ENCODE measurements at places on chromosomes 6 and 20.

DNA sequence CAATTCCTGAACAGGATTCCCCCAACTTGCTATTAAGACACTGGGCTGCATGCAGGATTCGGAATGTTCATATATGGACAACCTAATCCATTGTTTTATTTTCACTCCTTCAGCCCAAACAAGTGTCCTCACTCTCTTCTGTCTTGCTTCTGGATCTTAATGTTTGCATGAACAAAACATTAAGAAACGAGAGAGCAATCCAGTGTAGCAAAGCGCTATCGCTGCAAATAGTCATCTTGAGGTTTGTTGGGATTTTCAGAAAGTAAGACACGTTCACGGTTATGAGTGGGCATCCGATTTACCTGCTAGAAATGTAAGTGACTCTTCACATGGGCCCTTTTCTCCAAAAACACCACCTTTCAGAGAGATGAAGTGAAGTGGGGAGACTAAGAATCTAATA lies 156.4 kb downstream of the MBOAT1 start:
- DNase-seq, result no peak

DNA sequence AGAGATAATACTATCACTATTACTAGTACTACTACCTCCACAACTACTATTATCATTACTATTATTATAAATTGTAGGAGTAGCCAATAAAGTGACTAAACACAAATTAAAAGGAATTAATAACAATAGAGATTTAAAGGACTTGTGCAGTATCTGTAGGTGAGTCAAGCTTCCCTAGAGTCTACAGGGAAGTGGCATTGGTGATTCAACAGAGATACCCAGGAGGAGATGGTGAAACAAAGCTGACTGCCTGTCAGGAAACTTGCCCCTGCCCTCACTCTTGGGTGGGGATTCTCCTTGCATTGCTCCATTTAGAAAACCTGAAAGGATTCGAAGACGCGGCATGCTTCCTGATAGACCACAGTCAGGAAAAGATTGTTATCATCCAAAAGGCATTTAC lies 23.3 kb upstream of the BCLAF1 start:
- DNase-seq, result no peak

DNA sequence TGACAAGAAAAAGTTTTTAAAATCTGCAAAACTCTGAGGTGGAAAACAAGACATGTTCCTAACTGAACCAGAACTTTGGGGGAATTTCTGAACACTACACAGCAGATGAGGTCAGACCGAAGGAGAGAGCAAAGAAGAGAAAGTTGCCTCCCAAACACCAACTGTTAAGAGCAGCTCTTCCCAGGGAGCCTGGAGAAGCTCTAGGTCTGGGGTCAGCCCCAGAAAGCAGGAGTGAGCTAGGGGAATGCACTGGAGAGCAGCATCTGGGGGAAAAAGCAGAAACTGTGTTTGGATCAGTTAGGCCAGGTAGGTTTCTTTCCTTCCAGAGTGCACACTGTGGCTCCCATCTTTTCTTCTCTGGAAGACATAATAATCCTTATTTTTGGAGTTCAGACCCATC lies 41.3 kb downstream of the FKBP5 start:
- no peak for DNase-seq

- DNase-seq, result no peak
Measured at GRCh38 chr20:53842301-53843099, 227.9 kb downstream of the BCAS1 start.

GRCh38 chr20:3661060-3661813 lies 2.0 kb downstream of the GFRA4 start:
- no peak for DNase-seq

DNA sequence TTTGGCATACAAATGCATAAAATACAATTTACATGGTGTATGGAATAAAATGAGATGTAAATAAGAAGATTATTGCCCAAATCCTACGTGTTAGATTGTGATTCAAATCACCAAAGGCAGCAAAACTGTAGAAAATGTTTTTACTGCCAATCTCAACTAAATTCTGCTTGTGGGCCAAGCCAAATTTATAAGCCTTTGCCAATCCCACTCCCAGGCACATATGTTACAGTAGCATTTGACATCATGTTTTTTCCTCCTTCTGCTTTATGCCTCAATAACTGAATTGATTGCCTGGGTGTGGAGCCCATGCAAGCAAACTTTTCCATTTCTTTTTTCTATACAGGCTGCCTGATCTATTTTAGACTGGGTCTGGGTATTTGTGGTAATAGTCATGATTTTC lies 36.3 kb upstream of the LRRC1 start:
- DNase-seq, result no peak

GRCh38 chr20:54611708-54612412 lies 136.5 kb downstream of the DOK5 start:
- no peak for DNase-seq

DNA sequence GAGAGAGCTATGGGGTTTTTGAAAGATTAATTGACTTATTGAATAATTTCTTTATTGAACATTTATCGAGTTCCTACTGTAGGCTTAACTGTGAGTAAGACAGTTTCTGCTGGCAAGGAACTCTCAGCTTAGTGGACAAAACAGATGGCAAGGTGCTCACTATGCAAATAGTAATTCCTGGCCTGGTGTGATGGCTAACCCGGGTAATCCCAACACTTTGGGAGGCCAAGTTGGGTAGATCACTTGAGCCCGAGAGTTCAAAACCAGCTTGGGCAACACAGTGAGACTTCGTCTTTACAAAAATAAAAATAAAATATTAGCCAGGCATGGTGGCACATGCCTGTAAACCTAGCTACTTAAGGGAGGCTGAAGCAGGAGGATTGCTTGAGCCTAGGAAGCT lies 13.5 kb upstream of the TGM2 start:
- no peak for DNase-seq

GRCh38 chr20:62694868-62695267 lies 13.8 kb upstream of the NTSR1 start:
- no peak for DNase-seq

DNA sequence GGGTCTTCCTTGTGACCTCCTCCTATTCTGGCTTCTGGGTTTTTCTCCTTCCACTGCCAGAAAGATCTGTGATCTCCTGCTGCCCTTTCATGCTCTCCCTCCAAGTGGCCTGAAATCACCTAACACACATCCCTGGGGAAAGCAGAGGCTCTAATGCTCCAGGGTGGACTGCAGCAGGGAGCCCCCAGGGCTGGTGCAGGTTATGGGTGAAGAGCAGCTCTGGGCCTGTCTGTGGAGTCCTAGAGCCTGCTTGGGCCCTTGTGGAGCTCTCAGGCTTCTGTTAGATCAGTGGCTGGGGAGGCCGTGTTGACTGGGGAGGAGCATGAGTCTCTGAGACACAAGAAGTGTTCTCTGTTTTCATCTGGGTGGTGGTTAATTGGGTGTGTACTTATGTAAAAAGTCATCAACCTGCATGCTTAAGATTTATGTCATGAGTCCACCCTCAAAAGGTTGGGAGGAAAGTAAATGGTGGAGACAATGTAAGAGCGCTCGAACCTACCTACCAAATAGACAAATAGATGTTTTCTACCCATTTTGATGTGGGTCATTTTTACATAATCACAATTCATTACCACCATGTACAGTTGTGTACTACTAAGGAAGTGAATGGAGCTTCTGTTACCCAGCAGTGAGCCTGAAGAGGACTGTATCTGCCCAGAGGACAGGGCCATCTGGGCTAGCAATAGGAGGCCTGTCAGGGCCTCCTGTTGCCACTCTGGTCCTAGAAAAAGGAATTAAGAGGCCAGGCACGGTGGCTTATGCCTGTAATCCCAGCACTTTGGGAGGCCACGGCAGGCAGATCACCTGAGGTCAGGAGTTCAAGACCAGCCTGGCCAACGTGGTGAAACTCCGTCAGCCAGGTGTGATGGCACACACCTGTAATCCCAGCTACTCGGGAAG lies 32.0 kb upstream of the RNF8 start:
- DNase-seq, result no peak

- DNase-seq, result no peak
Measured at GRCh38 chr6:108555399-108556052, 5.2 kb upstream of the FOXO3 start.

DNA sequence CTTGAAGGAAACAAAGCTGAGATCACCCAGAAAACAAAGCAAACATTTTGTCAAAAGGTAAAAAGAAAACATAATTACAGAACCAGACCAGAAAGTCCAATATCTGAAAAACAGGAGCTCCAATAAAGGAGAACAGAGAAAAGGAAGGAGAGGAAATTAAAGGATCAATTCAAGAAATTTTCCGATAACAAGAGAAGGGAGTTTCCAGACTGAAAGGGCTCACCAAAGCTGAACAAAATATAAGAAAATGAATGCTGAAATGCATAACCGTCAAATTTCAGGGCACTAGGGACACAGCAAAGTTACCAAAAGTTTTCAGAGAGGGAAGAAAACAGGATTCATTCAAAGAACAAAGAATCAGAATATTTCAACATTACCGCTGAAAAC lies 23.9 kb downstream of the ILRUN start:
- DNase-seq, result no peak

DNA sequence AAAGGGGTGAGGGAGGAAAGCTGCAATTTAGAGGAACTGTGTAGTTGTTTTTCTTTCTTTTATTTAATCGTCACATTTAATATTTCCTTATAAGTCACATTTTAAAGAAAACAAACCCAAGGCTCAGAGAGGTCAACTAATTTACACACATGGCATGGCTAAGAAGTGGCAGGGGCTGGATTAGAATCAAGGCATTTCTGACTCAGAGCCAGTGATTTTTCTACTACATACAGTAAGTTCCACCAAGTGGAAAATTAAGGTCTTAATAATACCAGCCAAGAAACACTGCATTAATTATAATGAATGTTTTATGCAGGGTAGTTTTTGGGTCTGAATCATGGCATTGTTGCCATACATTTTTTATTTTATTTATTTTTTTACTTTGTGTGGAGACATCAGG lies 607.7 kb upstream of the CITED2 start:
- no peak for DNase-seq

GRCh38 chr20:47330933-47331708 lies 25.4 kb downstream of the ZMYND8 start:
- no peak for DNase-seq

DNA sequence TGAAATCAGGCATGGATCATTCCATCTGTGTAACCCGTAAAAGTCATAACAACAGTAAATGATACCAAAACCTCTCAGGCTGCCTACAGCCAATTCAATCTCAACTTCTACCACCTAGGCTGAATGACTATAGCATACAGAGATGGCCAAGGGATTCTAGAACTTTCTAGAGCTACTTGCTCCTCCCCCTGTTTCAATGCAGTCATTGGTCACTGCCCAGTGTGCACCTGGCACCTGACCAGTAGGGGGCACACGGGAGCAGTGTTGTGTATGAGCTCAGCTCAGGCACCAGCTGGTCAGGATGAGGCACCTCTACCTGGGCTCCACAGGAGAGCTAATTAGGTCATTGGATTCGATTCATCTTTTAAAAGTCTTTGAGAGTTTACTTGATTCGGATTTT lies 86.2 kb downstream of the PLEKHG1 start:
- DNase-seq, result no peak

DNA sequence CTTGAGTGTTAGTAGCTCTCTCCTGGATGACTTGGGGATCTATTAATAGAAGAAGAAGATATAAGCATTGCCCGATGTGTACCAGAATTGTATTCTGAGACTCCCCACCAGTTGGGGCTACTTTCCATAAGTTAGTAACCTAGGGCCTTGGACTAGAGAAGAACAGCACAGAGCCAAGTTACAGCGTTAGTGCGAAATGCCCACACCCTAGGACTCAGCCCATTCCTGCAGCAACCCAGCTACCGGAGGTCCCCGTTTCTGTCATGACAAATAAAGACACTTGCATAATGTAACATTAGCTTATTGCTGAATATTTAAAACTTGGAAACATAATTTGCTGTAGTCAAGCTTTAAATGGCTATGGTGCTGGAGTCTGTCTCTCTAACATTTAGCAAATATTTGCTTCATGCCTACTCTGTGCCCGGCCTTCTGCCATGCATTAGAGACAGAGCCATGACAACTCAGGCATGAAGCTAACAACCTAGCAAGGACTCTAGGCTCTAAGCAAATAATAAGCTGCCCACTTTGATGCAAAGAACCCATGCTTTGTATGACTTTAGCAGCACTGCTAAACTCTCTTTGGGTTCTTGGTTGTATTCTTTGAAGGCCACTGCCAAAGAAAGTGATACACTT lies 103.4 kb upstream of the COL21A1 start:
- no peak for DNase-seq

- no peak for DNase-seq
Measured at GRCh38 chr6:14072084-14072483, 45.5 kb upstream of the CD83 start.

DNA sequence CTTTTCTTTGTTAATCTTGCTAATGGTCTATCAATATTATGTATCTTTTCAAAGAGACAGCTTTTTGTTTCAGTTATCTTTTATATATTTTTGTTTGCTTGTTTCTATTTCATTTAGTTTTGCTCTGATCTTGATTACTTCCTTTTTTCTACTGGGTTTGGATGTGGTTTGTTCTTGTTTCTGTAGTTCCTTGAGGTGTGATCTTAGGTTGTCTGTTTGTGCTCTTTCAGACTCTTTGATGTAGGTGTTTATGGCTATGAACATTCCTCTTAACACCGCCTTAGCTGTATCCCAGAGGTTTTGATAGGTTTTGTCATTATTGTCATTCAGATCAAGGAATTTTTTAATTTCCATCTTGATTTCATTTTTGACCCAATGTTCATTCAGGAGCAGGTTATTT lies 26.8 kb upstream of the TNFAIP3 start:
- no peak for DNase-seq

DNA sequence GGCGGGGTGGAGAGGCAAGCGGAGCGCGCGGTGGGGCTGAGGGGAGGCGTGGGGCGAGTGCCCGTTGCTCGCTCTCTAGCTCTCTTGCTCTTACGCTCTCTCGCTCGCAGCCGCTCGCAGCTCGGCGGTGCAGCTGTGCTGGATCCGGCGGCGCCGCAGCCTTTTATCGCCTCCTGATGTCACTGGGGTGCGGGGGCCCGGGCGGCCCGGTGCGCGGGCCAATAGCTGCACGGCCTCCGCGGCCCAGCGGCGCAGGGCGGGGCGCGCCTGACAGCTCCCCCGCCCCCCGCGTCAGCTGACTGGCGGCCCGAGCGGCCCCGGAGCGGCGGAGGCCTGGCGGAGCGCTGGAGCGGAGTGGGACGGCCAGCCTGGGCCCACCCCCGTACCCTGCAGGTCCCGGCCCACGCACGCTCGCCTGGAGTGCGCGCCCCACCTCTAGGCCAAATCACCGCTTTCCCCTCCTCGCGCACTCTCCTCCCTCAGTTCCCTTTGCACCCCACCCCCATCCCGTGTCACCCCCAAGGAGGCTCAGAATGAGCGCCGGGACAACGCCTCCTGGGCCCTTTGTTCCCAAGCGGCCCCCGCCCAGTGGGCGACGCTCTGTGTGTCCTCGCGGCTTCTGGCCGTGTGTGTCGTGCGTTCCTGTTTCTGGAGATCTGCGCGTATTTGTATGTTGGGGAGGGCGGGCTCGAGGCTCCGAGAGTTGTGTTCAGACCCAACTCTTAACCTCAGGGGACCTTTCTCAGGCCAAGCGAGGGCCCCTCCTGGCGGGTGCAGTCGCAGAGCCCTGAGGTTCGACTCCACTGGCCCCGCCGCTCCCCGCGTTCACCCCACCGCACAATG lies at the start of gene MAFB:
MAFB (minus strand) TSS at position 137 of the 843 bp plus-strand sequence. CDS start 386 bp downstream, outside the sequence.
- DNase-seq, result no peak
